ENCODE measurements at places on chromosomes 16 and 17.

DNA sequence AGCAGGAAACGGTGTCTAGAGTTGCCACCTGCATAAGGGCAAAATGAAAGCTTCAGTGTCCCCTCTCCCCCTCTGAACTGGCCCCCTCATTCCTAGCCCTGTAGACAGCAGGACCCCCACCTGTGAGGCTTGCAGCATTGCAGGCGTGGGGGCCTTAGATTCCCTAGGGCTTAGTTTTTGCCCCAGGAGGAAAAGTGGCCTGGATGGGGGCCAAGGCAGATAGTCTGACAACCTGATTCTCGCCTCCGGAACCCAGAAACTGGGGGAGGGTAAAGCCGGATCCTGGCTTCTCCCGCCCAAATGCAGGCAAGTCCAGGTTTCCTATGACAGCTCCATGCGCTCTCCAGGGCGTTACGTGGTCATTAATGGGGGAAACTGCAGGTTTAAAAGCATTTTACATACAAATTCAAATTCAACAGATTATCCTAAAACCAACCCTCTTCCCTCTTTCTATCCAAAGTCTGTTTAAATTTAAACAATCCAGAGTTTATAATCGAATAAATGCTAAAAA is 678 bp upstream of the HOXB6 start:
- H3K27ac ChIP-seq = no peak overlapping the region
- DNase-seq = no peak
- no peak overlapping the region for H3K4me3 ChIP-seq
- H3K27me3 ChIP-seq = peaks cover 100% of the 10 kb centered on the region

DNA sequence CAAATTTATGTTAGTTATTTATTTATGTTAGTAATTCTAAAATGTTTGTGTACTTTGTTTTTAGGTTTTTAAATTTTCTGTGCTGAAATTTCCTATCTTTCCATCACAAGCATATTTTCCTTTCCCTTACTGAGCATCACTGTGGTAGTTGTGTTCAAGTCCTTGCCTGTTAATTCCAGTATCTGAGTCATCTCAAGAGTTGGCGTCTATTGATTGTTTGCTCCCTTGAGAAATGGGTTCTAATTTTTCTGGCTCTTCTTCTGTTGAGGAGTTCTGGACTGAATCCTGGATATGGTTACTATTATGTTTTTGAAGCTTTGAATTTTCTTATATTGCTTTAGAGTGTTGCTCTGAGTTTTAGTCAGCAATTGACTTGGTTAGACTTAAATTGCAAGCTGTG is 56.3 kb downstream of the GAN start:
- H3K4me3 ChIP-seq = no peak overlapping the region
- no peaks in the 10 kb centered on the region for H3K4me1 ChIP-seq
- H3K36me3 ChIP-seq = peaks cover 57% of the 10 kb centered on the region

DNA sequence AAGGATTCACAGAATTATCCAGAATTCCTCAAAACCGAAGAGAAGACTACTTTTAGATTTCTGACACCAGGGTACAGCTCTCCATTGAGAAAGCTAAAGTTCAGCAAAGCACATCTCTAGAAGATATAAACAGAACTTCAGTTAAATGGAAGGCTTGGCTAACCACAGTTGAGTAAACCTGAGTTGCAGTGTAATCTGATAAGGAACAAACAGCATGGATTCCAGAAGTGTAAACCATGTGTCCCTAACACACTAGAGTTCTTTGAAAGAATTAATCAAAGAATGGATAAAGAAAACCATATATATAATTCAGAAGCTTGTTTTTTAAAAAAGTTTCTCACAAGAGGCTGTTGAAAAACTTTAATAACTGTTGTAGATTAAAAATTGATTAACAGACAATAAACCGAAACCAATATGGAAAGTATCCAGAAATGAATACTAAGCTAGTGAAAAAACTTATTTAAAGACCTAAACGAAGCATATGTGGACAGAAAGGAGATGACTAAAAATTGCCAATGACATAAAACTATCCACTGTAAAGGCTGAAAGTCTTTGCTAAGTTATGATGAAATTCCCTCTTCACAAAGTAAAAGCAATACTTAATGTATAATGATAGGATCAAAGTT is 4.3 kb downstream of the RNF43 start:
- DNase-seq = no peak
- no peaks in the 10 kb centered on the region for H3K36me3 ChIP-seq
- peaks cover 3% of the 10 kb centered on the region for H3K4me1 ChIP-seq
- no peak overlapping the region for H3K27ac ChIP-seq
- H3K27me3 ChIP-seq = no peaks in the 10 kb centered on the region
- H3K4me3 ChIP-seq = no peak overlapping the region

- H3K27me3 ChIP-seq = no peaks in the 10 kb centered on the region
- peak; percentile 81 for DNase-seq
- H3K4me3 ChIP-seq = peak overlapping the region; percentile 93
- H3K27ac ChIP-seq = peak overlapping the region; percentile 87
- peaks cover 3% of the 10 kb centered on the region for H3K4me1 ChIP-seq
These were observed 973 bp upstream of the UBTF start for GRCh38 chr17:44220213-44221083.

DNA sequence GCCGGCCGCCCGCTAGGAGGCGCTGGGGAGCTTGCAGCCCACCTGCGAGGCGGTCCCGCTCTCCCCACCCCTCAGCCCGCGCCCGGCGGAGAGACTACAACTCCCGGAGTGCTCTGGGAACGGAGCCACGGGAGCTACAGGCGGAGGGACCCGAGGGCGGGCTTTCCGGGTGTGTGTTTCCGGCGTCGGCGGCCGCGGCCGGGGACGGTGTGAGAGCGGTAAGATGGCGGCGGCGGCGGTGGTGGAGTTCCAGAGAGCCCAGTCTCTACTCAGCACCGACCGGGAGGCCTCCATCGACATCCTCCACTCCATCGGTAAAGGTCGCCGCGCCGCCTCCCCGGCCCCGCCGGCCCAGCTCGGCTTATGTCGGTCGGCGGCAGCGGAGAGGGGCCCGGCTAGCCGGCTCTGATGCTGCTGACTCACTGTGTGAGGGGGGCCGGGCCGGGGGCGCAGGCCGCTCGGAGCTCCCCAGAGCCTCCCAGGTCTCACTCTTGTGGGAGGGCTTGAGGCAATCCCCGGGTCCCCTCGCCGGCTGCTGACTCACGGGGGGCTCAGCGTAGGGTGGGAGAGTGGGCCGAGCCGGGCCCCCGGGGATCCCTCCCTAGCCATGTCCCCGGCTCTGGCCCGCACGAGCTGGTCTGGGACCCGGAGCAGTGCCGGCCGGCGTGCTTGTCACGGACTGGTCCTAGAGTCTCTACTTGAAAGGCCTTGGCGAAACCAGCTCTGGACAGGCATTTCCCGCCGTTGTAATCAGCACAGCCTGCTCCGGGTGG is at the start of gene PSMD11:
PSMD11 (plus strand) TSS at position 210 of the 773 bp plus-strand sequence; CDS start at position 224, 14 bp downstream.
- peaks cover 5% of the 10 kb centered on the region for H3K27me3 ChIP-seq
- H3K4me1 ChIP-seq = no peaks in the 10 kb centered on the region
- peak; percentile 100 for DNase-seq
- peak within 1 kb of the TSS; percentile 87 for H3K27ac ChIP-seq
- H3K4me3 ChIP-seq = peak within 1 kb of the TSS; percentile 91

- H3K4me1 ChIP-seq = peaks cover 11% of the 10 kb centered on the region
- no peak overlapping the region for H3K4me3 ChIP-seq
- H3K27me3 ChIP-seq = no peaks in the 10 kb centered on the region
These were observed 27.0 kb downstream of the ARHGAP17 start for GRCh38 chr16:24988129-24988518.

DNA sequence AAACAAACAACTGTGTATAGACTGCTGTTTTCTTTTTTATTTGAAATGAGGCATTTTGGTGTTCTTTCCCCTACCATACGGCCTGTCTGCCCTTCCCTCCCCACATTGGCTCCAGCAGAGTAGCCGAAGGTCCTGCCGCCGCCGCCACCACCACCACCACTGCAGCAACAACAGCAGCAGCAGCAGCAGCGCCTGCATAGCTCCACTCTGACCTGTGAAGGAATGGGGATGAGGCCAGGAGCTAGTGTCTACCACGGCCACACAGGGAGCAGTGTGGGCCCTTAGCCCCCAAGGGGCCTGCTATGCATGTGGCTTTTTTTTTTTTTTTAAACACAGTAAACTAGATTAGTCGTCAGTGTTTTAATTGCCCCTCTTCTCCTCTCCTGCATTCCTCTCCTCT is 5.6 kb upstream of the CDK5R1 start:
- no peaks in the 10 kb centered on the region for H3K27me3 ChIP-seq
- H3K4me3 ChIP-seq = no peak overlapping the region
- H3K27ac ChIP-seq = no peak overlapping the region
- peaks cover 62% of the 10 kb centered on the region for H3K36me3 ChIP-seq
- H3K4me1 ChIP-seq = peaks cover 6% of the 10 kb centered on the region

DNA sequence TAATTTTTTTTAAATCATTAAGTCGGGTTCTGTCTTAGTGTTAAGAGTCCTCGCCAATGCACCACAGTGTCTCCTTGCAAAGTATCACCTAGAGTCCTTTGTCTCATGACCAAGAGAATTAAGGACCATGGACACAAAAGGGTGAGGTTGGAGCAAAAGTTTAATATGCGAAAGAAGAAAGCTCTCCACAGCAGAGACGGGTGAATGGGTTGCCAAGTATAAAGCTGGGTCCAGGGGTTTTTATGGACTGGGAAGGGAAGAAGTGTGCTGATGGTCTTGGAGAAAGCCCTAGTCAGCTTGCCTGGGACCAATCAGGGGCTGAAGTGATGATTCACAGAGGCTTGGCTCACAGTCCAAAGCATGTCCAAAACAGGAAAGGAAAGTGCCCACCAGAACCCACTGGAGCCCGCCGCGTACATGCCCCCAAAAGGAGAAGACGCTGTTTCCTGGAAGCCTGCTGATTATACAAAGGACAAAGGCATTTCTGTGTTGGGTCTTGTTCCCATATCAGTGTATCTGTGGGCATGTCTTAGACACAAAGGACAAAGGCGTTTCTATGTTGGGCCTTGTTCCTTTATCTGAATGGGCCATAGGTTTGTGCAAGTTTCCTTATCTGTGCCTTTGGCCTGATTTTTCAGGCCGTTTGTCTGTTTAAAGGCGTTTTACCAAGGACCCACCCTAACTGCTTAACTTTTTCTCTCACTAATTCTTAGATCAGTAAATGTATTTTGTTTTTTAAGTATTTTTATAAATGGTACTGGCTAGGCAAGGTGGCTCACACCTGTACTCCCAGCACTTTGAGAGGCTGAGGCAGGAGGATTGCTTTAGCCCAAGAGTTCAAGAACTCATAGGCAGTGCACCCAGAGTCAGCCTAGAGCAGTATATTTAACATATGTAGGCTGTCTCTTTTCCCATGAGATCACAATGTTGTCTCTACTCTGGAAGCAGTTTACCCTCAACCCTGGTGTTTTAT is 28.7 kb upstream of the ATF7IP2 start:
- H3K27me3 ChIP-seq = no peaks in the 10 kb centered on the region
- H3K4me1 ChIP-seq = no peaks in the 10 kb centered on the region
- H3K4me3 ChIP-seq = no peak overlapping the region

- H3K36me3 ChIP-seq = no peaks in the 10 kb centered on the region
- H3K4me1 ChIP-seq = no peaks in the 10 kb centered on the region
- no peak for DNase-seq
- no peak overlapping the region for H3K27ac ChIP-seq
- no peaks in the 10 kb centered on the region for H3K27me3 ChIP-seq
- no peak overlapping the region for H3K4me3 ChIP-seq
These were observed 40.4 kb downstream of the PITPNC1 start for GRCh38 chr17:67417507-67417906.

DNA sequence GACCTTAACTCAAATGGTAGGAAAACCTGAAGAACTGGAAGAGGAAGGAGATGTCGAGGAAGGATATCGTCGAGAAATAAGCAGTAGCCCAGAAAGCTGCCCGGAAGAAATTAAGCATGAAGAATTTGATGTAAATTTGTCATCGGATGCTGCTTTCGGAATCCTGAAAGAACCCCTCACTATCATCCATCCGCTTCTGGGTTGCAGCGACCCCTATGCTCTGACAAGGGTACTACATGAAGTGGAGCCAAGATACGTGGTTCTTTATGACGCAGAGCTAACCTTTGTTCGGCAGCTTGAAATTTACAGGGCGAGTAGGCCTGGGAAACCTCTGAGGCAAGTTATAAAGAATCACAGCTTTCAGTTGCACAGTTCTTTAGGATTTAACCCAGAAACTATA is 15.5 kb downstream of the ERCC4 start:
- H3K27me3 ChIP-seq = no peaks in the 10 kb centered on the region
- peaks cover 3% of the 10 kb centered on the region for H3K4me1 ChIP-seq
- peaks cover 51% of the 10 kb centered on the region for H3K36me3 ChIP-seq
- no peak overlapping the region for H3K4me3 ChIP-seq
- DNase-seq = peak; percentile 92

GRCh38 chr16:57285379-57285778 is 907 bp upstream of the PLLP start:
- DNase-seq = no peak
- H3K4me3 ChIP-seq = peak overlapping the region; percentile 80
- no peaks in the 10 kb centered on the region for H3K36me3 ChIP-seq
- H3K4me1 ChIP-seq = no peaks in the 10 kb centered on the region
- peaks cover 19% of the 10 kb centered on the region for H3K27me3 ChIP-seq
- H3K27ac ChIP-seq = no peak overlapping the region

DNA sequence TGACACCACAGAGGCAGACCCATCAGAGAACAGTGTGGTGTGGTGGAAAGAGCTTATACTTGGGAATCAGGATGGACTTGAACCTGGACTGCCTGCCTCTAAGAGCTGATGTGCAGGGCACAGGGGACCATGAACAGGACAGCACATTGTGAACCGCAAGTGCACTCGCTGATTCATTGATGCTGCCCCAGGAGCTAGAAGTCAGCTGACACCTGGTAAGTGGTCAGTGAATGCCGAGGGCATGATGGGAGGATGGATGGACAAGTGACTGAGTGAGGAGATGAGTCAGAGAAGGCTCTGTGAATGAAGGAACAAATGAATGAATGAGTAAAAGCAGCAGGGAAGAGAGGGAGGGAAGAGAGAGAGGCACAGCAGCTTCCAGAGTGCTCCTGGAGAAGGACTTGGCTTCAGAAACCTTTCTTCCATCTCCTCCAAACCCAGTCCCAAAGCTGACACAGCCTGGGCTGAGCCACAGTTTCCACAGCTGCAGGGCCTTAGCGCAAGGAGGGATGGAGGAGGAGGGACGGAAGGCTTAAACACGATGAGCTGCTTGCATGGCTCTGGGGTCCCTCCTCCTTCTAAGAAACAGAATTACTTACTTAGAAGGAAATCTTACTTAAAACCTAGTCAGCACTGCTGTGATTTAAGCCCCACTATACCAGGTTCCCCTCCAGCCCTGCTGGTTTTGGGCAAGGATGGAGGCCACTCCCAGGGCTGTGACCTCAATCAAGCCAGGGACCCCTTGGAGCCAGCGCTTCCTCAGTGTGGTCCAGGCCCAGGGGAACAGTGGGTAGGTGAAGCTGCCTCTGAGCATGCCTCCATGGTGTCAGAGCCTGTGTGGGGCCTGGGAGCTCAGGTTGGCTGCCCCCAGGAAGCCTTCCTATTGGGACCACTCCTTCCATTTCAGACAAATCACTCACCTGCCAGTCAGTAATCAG is 184.6 kb downstream of the TMEM132E start:
- DNase-seq = peak; percentile 44
- H3K27me3 ChIP-seq = peaks cover 8% of the 10 kb centered on the region

Measured in endodermal cell (in vitro differentiated cells).